ENCODE measurements at places on chromosomes 3 and 15.

- DNase-seq, result no peak
Observed at GRCh38 chr3:68571321-68571720, 361.0 kb downstream of the TAFA4 start.

- DNase-seq, result no peak
Observed at GRCh38 chr3:116384717-116385116, 60.6 kb downstream of the LSAMP start.

GRCh38 chr15:84982301-84982920 lies 755 bp downstream of the PDE8A start:
- peak; percentile 10 for DNase-seq

- no peak for DNase-seq
Observed at GRCh38 chr3:40717471-40717870, 192.7 kb downstream of the ZNF621 start.

GRCh38 chr15:75407083-75407482 lies 38.7 kb upstream of the MAN2C1 start:
- DNase-seq, result no peak

GRCh38 chr3:18012436-18012835 lies 270.0 kb upstream of the TBC1D5 start:
- no peak for DNase-seq

GRCh38 chr3:152261329-152261728 lies 7.4 kb upstream of the MBNL1 start:
- DNase-seq, result no peak

DNA sequence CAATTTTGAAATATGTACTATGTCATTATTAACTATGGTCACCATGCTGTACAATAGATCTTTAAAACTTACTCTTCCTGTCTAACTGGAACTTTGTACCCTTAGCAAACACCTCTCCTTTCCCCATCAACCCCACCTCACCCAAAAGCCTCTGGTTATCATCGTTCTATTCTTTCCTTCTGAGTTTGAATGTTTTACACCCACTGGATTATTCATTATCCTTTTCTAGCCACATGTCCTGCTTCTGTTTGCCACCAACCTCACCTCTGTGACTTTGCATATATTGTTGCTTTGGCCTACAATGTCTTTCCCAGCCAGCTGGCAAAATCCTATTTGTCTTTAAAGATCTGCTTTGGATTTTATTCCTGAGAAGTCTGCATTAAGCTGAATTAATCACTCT lies 102.6 kb upstream of the TSPAN3 start:
- no peak for DNase-seq

GRCh38 chr3:127997961-127998360 lies 54.3 kb upstream of the SEC61A1 start:
- no peak for DNase-seq

- DNase-seq, result no peak
Observed at GRCh38 chr3:55728461-55729100, 241.5 kb upstream of the WNT5A start.

GRCh38 chr15:68231102-68231818 lies 1.7 kb upstream of the CLN6 start:
- no peak for DNase-seq

- DNase-seq, result no peak
Observed at GRCh38 chr3:39205131-39205530, 12.7 kb upstream of the XIRP1 start.

Data from substantia nigra (tissue), 51 donors.